Activated T-helper 1 cell treated with anti-CD3 and anti-CD28 coated beads, Interleukin-12 subunit alpha, Interleukin-12 subunit beta, Interleukin-2, Interleukin-4 antibody, amounts not matched to agents 30 ng/mL and 10 ng/mL and 1 ng/mL, durations not matched to agents 14 hours and 24 hours and 36 hours (primary cell): ENCODE measurements at places on chromosomes 12 and 14. TPM values are rescaled to one million over a fixed set of nuclear protein-coding genes. Genes with fewer than 3 reads are reported as not detected.

DNA sequence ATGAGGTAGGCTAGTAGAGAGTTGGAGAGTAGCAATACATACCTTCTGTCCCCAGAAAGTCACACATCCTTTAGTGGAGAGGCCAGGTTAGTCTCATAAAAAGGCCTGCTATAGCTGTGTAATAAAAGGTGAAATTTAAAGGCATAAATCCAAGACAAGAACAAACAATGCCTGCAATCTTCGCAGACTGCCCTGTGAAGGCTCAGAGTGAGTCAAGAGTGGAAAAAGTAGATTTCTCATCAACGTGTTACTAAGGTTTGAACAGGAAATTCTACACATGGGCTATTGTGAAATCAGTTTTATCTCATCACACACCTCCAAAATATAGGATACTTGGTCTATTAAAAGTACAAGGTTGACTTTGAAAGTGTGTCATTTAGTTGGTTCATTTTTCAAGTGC, at the start of gene KLRC1:
Gene KLRC1, minus strand, starts transcription at position 222 of the 400 bp plus-strand sequence. CDS start 2,221 bp downstream, outside the sequence.
- no peak for DNase-seq
- H3K4me3 ChIP-seq: no peak within 1 kb of the TSS
- H3K4me1 ChIP-seq: no peaks in the 10 kb centered on the region
- no peaks in the 10 kb centered on the region for H3K36me3 ChIP-seq

GRCh38 chr14:74290415-74290814, 12.3 kb downstream of the ABCD4 start:
- no peak for DNase-seq
- H3K36me3 ChIP-seq: peaks cover 12% of the 10 kb centered on the region
- H3K4me1 ChIP-seq: no peaks in the 10 kb centered on the region
- H3K27me3 ChIP-seq: no peaks in the 10 kb centered on the region

DNA sequence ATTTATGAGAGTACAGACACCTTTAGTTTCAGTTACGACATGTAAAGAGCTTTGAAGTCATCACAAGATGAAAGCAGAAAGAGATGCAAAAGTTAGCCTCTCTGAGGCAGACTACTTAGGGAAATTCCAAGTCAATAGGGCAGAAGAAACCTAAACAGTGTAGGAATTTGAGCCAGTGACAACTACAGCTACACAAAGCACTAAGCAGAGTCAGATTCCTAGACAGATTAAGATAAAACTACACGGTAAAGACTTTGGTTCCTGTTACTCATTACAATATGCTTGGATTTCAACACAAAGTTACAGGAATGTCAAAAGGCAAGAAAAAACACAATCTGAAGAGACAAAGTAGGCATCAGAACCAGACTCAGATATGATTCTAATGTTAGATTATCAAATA, 1302.3 kb downstream of the FSCB start:
- H3K27ac ChIP-seq: no peak overlapping the region
- H3K27me3 ChIP-seq: no peaks in the 10 kb centered on the region
- no peaks in the 10 kb centered on the region for H3K36me3 ChIP-seq
- H3K4me3 ChIP-seq: no peak overlapping the region
- DNase-seq: no peak

DNA sequence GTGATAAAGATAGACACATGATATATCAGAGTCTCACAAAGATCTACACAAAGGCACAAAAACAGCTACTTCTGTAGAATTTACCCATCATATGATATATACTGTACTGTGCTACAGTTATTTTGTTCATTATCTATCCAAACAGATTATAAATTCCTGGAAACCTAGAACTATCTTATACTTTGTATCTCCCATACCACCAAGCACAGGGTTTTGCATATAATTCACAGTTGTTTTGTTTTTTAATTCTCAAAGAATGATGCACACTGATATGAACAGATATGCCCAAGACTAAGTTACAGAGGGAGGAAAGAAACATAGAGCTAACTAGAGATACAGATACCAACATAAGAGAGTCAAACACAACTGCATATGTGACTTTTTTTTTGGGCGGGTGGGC, 3.4 kb downstream of the PRKAG1 start:
- H3K36me3 ChIP-seq: peaks cover 34% of the 10 kb centered on the region
- peaks cover 53% of the 10 kb centered on the region for H3K4me1 ChIP-seq
- no peak for DNase-seq
- H3K27me3 ChIP-seq: no peaks in the 10 kb centered on the region
- no peak overlapping the region for H3K4me3 ChIP-seq

Gene KIF21A
- 23.3 and 25.2 TPM in 2 replicates for total RNA-seq
